Activated gamma-delta T cell treated with Interleukin-2 at 50 U/mL for 16 hours (primary cell): ENCODE measurements at places on chromosomes 2 and 18.

DNA sequence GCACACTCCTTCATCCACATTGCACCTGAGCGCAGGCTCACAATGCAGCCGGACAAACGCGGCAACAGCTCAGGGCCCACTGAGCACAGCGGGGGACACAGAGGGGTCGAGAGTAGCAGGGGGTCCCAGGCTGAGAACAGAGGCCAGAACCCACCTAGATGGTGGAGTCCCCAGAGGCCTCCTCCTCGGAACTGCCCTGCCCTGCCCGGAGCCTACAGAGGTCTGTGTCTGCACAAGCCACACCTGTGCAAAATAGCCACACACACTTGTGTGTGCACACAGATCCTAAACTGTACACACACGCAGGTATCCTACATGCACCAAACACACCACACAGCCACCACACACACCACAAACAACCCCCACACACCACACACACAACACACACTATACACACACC lies 72.8 kb downstream of the TMEM18 start:
- no peak for DNase-seq

DNA sequence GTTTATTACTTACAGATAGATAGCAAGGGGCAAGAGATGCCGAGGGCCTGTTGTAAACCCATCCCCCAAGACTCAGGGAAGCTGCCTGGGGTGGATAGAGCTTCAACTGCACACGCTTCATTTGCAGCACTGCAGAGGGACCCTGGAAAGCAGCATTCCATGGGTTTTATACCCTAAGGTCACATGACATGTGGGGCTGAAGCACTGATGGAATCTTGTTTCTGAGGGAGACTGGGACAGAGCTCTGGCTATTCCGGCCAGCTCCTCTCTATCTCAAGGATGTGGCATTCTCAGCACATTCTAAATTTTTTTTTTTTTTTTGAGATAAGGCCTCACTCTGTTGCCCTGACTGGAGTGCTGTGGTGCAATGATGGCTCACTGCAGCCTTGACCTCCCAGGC lies 300.1 kb downstream of the MYCN start:
- DNase-seq: no peak

GRCh38 chr2:30095402-30095801 lies 51.4 kb upstream of the YPEL5 start:
- DNase-seq: no peak

DNA sequence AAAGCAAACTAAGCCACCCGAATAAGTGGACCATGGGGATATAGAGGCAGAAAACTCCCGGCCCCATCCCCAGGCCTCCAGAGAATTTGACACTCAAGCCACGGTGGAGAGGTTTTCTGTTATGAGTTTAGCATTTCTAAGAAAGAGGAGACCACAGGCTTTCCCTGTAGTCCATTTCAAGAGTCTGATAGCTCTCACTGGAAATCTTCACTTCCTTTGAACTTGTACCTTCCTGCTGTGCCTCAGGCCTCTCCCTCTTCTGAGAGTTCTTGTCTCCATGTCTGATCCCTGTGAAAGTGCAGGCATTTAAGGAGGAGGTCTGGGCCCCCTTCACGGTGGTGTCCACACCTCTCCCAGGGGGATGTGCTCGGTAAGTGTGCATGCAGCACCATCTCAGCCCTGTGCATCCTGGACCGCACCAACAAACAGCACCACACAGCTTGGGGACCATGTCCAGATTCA lies 113.7 kb downstream of the BCL2 start:
- no peak for DNase-seq

DNA sequence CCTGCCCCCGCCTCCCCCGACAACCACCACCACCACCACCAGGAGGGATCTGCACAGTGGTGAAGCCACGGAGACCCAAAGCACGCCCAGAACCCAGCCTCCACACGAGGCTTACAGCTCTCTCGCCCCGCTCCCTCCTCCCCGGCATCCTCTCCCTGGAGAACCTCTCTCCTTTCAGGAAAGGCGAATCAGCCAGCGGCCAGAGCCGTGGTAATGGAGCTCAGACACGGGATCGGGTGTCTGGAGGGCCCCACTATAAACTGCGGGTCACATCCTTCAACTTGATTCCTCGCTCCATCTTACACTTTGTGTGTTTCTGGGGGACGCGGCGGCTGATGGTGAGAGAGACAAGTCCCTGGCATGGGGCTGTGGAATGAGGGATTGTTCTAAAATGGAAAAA lies 271.5 kb upstream of the SIX2 start:
- DNase-seq: no peak

- DNase-seq: no peak
Measured at GRCh38 chr2:128145651-128146050, 54.7 kb downstream of the UGGT1 start.

GRCh38 chr18:35750929-35751328 lies 169.4 kb downstream of the GALNT1 start:
- DNase-seq: no peak

- no peak for DNase-seq
Measured at GRCh38 chr2:171436307-171436706, 2.3 kb downstream of the DCAF17 start.

DNA sequence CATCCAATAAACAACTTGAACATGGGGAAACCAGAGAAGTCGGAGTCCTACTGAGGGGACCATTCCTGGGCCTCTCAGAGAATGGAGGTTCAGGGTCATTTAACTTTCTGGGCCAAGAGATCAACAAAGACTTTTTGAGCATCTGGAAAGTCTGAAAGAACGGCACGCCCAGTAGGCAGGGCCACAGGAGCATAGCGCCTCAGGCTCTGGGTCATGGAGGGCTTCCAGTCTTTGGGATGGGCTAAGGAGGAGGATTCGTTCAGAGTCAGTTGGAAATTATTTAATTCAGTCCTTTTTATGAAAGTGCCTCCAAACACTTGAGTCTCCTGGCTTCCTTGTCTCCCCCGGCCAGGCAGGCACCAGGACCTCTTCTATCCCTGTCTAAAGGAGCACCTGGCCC lies 101.1 kb upstream of the GLI2 start:
- no peak for DNase-seq

- no peak for DNase-seq
Measured at GRCh38 chr2:66421612-66422011, 13.3 kb upstream of the MEIS1 start.

GRCh38 chr2:73133566-73134197 lies 20.9 kb upstream of the RAB11FIP5 start:
- DNase-seq: no peak

DNA sequence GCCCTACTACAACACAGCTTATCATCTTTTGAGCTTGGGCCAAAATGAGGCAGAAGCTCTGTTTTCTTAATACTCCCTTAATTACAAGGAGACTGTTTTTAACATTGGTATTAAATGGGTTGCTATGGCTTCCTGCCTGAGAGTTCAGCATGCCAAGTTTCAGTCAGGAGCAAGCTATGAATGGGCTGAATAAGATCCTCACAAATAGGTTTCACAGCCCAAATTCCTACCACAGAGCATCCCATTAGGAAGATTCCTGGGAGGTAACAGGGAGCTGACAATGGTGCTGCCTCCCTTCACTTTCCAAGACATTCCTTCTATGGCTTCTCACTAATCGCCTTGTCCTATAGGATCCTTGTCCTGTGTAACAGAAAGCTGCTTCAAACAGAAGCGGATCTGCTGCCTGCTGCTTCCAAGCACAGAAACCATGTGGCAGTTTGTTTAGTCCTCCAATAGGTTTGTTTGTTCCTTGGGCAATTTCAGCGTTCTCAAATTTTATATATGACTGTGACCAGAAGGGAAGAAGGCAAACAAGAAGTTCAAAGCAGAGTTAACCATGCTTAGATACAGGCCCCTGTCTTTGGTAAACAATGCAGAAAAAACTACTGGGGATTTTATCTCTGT lies 70.9 kb downstream of the NCKAP5 start:
- no peak for DNase-seq

DNA sequence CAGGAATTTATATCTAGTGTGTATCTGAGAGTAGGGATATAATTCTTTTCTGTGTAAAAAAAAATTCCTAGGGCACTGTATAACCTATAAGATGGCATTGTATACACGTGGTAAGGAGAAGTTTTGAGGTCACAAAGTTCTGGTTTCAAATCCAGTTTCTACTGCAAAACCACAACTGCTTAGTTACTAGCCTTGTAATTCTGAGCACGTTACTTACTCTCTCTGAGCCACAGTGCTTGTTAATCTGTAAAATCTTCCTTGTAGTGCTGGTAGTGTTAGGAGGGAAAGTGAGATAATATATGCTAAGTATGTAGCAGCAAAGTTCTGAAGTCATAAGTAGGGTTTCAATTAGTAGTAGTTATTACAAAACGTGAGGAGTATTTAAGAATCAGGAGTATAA lies 175.4 kb downstream of the SATB2 start:
- DNase-seq: no peak

- no peak for DNase-seq
Measured at GRCh38 chr2:178075006-178075326, 2.4 kb upstream of the PDE11A start.

DNA sequence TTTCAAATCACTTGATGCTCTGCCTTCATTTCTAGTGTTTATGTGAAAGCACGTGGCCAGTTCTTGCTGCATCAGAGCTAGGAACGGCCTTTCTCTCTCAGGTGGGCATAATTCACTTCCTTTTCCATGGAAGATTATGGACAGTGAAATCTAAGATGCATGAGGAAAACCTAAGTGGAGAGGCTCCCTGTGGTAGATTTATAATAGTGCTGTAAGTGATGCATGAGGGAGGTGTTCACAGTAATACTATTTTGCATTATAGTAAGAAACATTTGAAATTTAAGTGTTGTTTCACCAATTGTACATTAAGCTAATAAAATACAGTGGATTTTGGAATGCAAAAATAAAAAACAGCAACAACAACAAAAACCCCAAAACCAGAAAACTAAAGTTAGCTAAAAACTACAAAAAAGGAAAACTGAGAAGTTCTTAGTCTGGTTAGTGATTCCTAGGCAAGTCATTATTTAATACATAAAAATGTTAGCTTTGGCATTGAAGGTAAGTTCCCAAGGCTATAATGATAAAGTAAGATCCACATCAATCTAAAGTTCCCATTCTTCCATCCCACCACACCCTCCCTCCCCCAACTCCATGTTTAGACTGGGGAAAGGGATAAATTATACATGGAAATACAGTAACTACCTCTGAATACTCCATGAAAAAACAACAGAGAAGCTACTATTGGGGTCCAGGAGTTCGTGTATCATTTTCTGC lies 153.9 kb downstream of the NAPG start:
- no peak for DNase-seq

GRCh38 chr2:120511536-120511935 lies 165.6 kb downstream of the INHBB start:
- DNase-seq: no peak

DNA sequence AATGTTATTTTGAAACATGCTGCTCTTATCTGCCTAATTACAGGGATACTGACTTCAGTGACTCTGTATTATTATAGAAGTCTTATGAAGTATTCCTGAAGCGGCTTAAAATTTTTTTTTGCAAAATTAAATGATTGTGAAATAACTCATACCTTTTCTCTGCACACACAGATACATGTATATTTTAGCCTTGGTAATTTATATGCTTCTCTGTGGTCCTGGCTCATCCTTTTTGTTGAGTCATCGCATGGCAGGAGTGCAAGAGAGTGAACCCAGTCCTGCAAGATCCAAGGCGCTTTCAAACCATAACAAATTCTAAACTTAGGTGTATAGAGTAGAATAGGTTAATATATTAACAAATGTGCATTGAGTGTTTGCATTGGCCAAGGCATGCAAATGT lies 8.6 kb downstream of the CCNT2 start:
- DNase-seq: no peak

DNA sequence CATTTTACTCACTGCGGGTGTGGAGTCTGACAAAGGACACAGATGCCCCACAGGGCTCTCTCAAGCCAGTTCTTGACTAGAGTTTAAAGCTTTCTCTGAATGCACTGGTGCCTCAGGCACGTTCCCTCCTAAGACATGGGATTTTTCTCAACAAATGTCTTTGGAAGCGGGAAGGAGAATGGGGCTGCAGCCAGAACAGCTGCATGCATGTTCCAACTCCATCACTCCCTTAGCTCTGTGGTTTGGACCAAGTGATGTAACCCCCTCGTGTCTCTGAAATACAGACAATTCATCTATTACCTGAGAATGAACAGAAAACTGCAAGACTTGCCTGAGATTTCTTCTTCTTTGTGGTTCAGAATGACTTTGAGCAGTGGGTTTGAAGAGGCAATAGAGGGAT lies 141.7 kb upstream of the SERPINE2 start:
- DNase-seq: no peak

DNA sequence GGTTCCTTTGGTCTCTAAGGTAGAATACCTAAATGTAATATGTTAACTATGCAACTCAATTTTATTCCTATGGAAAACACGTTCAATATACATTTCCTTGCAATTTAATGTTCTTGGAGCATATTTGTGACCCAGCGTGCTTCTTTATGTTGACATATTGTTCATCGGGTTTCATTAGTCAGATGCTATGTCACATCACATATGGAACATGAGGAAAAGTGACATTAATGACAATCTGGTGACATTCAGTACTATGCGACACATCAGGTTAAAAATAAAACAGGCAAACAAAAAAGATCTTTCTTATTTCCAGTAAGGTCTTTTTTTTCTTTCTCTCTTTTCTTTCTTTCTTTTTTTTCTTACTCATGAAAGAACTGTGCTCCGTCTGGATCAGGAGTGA lies 135.6 kb upstream of the SMIM21 start:
- no peak for DNase-seq

- no peak for DNase-seq
Measured at GRCh38 chr2:10352972-10353371, 50.3 kb downstream of the HPCAL1 start.
